ENCODE measurements at places on chromosomes 5 and 9. TPM values are rescaled to one million over a fixed set of nuclear protein-coding genes. Genes with fewer than 3 reads are reported as not detected.

OCLN gene
- 8.5 TPM for total RNA-seq

CRAT gene
- total RNA-seq: 102 TPM

TMEM267 gene
- total RNA-seq: 22.5 TPM

PTGER4 gene
- total RNA-seq: 13.8 TPM

CAMLG gene
- 24.4 TPM for total RNA-seq

F12 gene
- total RNA-seq: not detected

GRCh38 chr9:250039-250438 lies 35.4 kb downstream of the DOCK8 start:
- H3K27ac ChIP-seq: no peak overlapping the region
- no peak for DNase-seq
- no peaks in the 10 kb centered on the region for H3K4me1 ChIP-seq
- no peak overlapping the region for H3K4me3 ChIP-seq
- H3K27me3 ChIP-seq: no peaks in the 10 kb centered on the region
- H3K36me3 ChIP-seq: no peaks in the 10 kb centered on the region

GRCh38 chr9:123742009-123742767 lies 187.7 kb downstream of the DENND1A start:
- H3K36me3 ChIP-seq: no peaks in the 10 kb centered on the region
- no peak overlapping the region for H3K4me3 ChIP-seq
- H3K27ac ChIP-seq: no peak overlapping the region
- peaks cover 24% of the 10 kb centered on the region for H3K4me1 ChIP-seq
- DNase-seq: no peak

DNA sequence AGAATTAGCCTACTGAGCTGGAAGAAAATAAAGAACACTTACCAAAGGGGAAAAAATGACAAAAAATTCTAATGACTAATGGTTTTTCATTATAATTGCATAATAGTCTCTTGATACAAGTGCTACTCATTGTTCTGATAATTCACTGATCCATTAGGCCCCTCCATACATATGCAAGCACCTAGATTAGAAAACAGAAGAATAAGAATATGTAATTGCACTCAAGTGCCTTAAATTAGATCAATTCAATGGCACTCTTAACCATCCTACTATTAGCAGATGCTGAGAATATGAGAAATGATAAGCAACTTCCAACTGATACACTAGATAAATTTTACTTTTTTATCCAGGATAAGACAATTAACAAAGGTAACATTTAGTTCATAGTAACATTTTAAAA lies 440.9 kb upstream of the C9orf72 start:
- H3K4me1 ChIP-seq: no peaks in the 10 kb centered on the region
- H3K36me3 ChIP-seq: no peaks in the 10 kb centered on the region
- H3K4me3 ChIP-seq: no peak overlapping the region
- H3K27ac ChIP-seq: no peak overlapping the region

DNA sequence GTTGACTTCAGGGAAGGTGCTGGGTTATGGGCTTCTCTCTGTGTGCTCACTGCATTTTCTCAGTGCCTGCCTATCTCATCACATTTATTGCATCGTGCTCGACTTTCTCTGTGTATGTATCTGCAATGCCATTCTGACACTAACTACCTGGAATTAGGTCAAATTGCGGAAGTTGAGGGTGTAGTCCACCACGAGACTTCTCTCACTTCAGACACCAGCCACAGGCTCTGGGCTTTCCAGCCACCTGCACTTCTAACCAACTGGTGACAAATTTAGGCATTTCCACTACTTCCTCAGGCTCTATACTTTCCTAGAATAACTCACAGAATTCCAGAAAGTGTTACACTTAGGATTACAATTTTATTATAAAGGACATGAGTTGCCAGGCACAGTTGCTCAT lies 188.6 kb upstream of the ZNF608 start:
- peaks cover 7% of the 10 kb centered on the region for H3K4me1 ChIP-seq
- no peak overlapping the region for H3K27ac ChIP-seq
- H3K36me3 ChIP-seq: no peaks in the 10 kb centered on the region
- no peak for DNase-seq
- H3K27me3 ChIP-seq: no peaks in the 10 kb centered on the region

GRCh38 chr5:109709225-109709624 lies 19.5 kb downstream of the MAN2A1 start:
- no peaks in the 10 kb centered on the region for H3K27me3 ChIP-seq
- H3K4me1 ChIP-seq: peaks cover 57% of the 10 kb centered on the region
- H3K4me3 ChIP-seq: no peak overlapping the region
- no peak for DNase-seq
- no peaks in the 10 kb centered on the region for H3K36me3 ChIP-seq
- no peak overlapping the region for H3K27ac ChIP-seq

DNA sequence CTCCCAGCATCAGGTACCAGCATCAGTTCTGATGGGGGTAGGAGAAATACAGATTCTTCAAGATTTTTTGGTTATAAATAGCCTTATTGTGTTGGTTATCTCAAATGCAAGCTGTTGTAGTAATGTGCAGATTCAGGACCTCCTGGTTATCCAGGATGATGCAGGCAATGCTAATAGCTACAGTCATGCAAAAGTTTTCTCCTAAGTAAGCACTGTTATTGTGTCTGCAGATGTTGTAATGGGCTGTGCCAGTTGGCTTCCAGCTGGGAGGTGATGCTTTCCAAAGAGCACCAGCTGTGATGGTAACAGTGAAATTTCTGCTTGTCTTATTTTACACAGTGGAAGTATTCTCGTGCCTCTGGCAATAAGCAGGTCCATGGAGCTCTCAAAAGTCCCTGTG lies 719.2 kb upstream of the CTNND2 start:
- H3K27ac ChIP-seq: no peak overlapping the region
- H3K27me3 ChIP-seq: no peaks in the 10 kb centered on the region
- no peaks in the 10 kb centered on the region for H3K36me3 ChIP-seq
- no peak for DNase-seq
- no peaks in the 10 kb centered on the region for H3K4me1 ChIP-seq

- no peaks in the 10 kb centered on the region for H3K27me3 ChIP-seq
- peaks cover 67% of the 10 kb centered on the region for H3K4me1 ChIP-seq
- no peak for DNase-seq
- H3K4me3 ChIP-seq: no peak overlapping the region
- H3K36me3 ChIP-seq: no peaks in the 10 kb centered on the region
- peak overlapping the region; percentile 94 for H3K27ac ChIP-seq
These were observed 87.0 kb downstream of the DAB2IP start for GRCh38 chr9:121738411-121738810.

Data from thoracic aorta (tissue), 2 donors.